GM12892 (cell line): ENCODE measurements at places on chromosomes 13 and 19.

GRCh38 chr13:29679396-29680053 lies 84.0 kb upstream of the SLC7A1 start:
- no peak for DNase-seq

DNA sequence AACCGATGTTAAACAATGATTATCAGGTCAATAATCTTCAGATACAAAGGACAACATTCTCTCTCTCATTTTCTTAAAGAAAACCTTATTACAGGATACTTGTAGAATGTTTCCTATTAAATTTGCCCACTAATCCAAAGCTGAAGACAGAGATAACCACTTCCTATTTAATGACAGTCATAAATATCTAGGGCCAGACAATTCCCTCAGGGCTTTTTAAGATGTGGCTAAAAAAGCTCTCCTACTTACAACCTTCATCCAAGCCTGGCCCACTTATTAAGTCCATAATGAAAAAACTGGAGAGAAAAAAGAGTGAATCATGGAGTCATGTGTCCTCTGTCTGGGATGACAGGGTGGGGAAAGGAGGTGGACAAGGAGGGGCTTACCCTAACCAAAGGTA lies 235.9 kb downstream of the KLF12 start:
- DNase-seq: no peak

GRCh38 chr13:75661443-75661842 lies 25.3 kb downstream of the LMO7 start:
- DNase-seq: no peak

GRCh38 chr13:106796280-106797047 lies 228.5 kb upstream of the ARGLU1 start:
- no peak for DNase-seq

GRCh38 chr13:112106478-112107141 lies 39.7 kb downstream of the SOX1 start:
- no peak for DNase-seq

DNA sequence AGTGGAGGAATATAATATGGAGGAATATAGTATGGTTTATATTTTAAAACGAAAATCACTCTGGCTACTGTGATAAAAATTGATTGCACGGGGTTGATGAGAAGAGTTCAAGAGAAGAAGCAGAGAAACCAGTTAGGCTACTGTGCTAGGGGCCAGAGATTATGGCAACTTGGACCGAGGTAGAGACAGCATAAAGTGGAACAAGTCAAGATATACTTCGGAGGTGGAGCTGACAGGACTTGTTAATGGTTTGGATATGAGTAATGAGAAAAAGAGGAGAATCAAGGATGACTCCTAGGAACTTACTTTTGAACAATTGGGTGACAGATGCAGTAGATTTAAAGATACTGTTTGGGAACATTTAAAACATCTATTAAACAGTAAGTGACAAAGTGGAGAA lies 6.6 kb upstream of the WDFY2 start:
- DNase-seq: no peak

DNA sequence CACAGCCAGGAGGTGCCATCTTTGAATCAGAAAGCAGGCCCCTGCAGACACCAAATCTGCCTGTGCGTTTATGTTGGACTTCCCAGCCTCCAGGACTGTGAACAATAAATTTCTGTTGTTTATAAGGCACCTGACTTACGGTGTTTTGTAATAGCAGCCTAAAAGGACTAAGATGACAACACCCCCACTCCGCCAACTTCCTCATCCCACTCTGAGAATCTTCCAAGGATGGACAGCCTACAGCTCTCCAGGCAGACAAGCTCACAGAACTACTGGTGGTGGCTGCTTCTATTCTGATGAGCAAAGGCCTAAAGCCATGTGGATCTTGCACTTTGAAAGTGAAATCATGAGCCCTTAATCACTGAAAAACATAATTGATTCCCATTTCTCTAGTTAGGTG lies 449.2 kb downstream of the TSHZ3 start:
- no peak for DNase-seq

GRCh38 chr19:18114483-18114882 lies 16.9 kb downstream of the MAST3 start:
- DNase-seq: no peak
